H9 (cell line): ENCODE measurements at places on chromosomes 7 and 10.

GRCh38 chr10:112773783-112774182 lies 176.3 kb upstream of the TCF7L2 start:
- H3K4me1 ChIP-seq: no peaks in the 10 kb centered on the region
- H3K36me3 ChIP-seq: peaks cover 16% of the 10 kb centered on the region
- no peak overlapping the region for H3K4me3 ChIP-seq
- H3K27ac ChIP-seq: no peak overlapping the region
- no peaks in the 10 kb centered on the region for H3K27me3 ChIP-seq
- no peak for DNase-seq

GRCh38 chr7:23474829-23475575 lies 4.7 kb upstream of the IGF2BP3 start:
- H3K4me3 ChIP-seq: peak overlapping the region; percentile 99
- H3K27ac ChIP-seq: peak overlapping the region; percentile 99
- no peaks in the 10 kb centered on the region for H3K36me3 ChIP-seq

DNA sequence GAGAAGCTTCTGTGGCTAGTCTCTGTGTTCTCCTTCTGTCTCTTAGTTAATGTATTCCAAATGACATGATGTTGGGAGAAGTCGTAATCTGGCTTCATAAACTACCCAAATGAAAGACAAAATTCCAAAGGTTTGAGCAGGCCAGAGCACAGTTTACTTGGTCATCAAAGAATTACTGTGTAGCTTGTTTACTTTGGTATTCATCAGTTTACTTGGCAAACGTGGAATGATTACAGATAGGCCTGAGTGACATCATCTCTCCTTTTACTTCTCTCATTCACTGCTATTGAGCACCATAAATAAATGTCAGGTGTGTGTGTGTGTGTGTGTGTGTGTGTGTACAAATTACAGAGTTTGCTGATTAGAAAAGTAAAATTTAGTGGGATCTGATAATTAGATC lies 327.3 kb downstream of the PHTF2 start:
- H3K36me3 ChIP-seq: no peaks in the 10 kb centered on the region
- DNase-seq: no peak
- no peak overlapping the region for H3K4me3 ChIP-seq
- no peak overlapping the region for H3K27ac ChIP-seq
- peaks cover 2% of the 10 kb centered on the region; the same call in 1 of the 2 replicates for H3K4me1 ChIP-seq

GRCh38 chr7:37018954-37019353 lies 294.7 kb upstream of the AOAH start:
- no peak overlapping the region for H3K27ac ChIP-seq
- H3K4me1 ChIP-seq: no peaks in the 10 kb centered on the region
- H3K36me3 ChIP-seq: no peaks in the 10 kb centered on the region
- no peak overlapping the region for H3K4me3 ChIP-seq
- H3K27me3 ChIP-seq: no peaks in the 10 kb centered on the region

GRCh38 chr10:59287587-59288255 lies 74.6 kb downstream of the FAM13C start:
- H3K27ac ChIP-seq: no peak overlapping the region
- no peak overlapping the region for H3K4me3 ChIP-seq
- H3K36me3 ChIP-seq: no peaks in the 10 kb centered on the region
- H3K27me3 ChIP-seq: no peaks in the 10 kb centered on the region

DNA sequence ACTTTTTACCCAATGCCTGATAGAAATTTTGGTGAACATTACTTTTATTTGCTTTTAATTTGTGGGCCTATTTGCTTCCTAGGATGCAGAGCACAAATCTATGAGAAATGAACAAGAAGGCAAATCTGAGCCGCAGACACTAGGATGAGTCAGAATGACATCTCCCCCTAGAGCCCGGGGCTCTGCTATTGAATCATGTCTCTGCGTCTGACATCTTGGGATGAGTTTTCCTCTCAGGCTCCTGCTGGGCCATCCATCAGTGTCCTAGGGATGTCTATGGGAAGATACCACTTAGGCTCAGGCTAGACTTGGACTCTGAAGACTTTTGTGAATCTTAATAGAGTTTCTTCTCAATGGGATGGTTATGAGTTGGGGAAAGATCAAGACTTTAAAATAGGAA lies 157.3 kb upstream of the MTPN start:
- peak; percentile 34 for DNase-seq
- no peaks in the 10 kb centered on the region for H3K27me3 ChIP-seq
- no peak overlapping the region for H3K4me3 ChIP-seq
- H3K27ac ChIP-seq: no peak overlapping the region

- no peak overlapping the region for H3K27ac ChIP-seq
- H3K4me3 ChIP-seq: no peak overlapping the region
- no peak for DNase-seq
- H3K27me3 ChIP-seq: no peaks in the 10 kb centered on the region
- no peaks in the 10 kb centered on the region for H3K4me1 ChIP-seq
- H3K36me3 ChIP-seq: peaks cover 41% of the 10 kb centered on the region
Measured at GRCh38 chr10:96541921-96542320, 28.2 kb upstream of the TLL2 start.

DNA sequence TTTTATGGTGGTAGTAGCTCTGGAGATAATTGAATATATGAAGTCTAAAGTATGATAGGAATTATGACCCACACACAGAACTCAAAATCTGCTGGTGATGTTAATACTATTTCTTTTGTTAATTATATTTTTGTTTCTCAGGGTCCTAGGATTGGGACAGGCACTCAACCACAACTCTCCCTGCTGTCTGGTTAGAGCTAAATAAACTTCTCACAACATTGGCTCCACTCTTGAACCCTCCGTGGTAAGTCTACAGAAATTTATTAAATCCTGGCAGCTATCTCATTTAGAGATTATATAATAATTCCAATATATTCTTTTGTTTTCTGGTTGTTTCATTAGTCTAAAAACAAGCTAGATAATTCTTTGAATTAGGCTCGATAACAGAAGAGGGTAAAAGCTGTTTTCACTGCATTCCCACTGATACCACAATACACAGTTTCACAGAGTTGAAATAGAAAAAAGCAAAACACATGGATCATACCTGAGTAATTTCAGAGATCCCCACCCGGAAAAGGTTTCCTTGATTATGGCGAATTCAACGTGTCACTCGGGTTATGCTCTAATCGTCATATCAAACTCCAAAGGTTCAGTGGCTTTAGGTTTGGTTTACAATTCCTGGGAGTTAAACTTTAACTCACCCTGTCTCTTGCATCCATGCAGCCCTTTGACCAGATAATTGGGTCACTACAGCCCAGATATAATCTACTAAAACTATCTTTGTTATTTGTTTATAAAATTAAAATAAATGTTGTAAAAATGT lies at the start of gene A1CF:
TSS of gene A1CF (minus strand) at position 531 of the 763 bp plus-strand sequence. CDS start 25,687 bp downstream, outside the sequence.
- no peaks in the 10 kb centered on the region for H3K4me1 ChIP-seq
- H3K27me3 ChIP-seq: no peaks in the 10 kb centered on the region
- H3K36me3 ChIP-seq: no peaks in the 10 kb centered on the region
- no peak for DNase-seq
- H3K27ac ChIP-seq: no peak within 1 kb of the TSS
